Stromal cell of bone marrow (primary cell): ENCODE measurements at places on chromosomes 11 and 22.

DNA sequence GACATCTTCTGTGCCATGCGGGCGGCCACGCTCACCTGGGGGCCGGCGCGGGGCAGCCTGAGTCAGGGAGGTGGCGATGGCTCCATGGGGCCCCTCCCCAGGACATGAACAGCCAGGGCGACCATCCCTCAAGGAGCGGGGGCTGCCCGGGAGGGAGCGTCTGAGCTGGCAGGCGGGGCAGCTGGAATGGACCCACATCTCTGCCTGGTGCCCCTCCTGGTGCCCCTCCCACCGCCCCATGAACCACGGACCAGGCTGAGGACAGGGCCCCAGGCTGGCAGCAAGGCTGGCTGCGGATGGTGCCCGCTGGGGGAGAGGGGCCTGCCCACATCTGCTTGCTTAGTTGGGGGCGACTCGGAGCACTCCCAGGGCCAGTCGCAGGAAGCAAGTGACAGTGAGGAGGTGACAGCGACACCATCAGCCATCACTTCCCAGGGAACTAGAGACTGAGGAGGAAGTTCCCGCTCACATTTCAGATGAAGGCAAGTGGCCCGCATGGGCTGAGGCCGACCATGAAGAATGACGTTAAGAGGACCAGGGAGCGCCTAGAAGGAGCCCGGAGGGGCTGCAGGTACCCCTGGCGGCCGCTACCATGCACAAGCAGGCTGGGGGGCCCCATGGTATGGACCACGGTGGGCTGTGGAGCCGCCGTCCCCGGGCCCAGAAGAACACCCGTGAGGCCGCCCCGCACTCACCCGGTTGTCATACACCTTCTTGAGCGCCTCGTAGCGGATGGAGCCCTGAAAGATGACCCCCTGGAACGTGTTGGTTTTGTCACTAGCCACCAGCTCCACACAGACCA, 37.3 kb downstream of the KIAA0930 start:
- DNase-seq = no peak

DNA sequence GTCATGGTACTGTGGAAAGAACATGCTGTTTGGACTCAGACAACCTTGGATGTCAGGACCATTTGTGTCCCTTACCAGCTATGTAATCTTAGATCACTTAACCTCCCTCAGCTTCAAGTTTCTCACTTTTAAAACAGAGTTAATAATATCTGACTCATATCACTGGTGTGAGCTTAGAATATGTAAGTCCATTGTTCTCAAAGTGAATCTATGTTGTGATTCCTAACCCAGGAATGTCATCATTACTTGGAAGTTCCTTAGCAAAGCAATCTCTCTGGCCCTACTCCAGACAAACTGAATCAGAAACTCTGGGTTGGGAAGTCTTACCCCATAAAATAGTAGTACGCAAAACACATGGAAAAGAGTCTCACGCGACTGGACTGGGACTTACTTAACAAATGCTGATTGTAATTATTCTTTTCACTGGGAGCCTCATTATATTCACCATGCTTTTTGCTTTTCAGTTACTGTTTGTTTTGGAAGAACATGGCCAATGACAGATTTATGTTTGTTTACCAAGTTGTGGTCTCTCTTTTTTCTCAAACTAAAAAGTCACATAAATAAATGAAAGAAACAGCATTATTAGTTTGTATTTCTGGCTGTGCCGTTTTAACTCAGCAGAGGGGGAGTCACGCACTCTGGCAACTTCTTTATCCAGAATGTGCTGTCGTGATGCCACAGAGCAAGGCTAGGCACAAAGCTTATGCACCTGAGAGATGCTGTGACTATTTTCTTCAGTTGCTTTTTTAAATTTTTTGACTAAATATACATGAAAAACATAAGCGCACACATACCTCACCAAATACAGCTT, 217.7 kb upstream of the CTSC start:
- DNase-seq = peak; percentile 99

- DNase-seq = no peak
Observed at GRCh38 chr11:34425867-34426266, 12.9 kb upstream of the CAT start.

DNA sequence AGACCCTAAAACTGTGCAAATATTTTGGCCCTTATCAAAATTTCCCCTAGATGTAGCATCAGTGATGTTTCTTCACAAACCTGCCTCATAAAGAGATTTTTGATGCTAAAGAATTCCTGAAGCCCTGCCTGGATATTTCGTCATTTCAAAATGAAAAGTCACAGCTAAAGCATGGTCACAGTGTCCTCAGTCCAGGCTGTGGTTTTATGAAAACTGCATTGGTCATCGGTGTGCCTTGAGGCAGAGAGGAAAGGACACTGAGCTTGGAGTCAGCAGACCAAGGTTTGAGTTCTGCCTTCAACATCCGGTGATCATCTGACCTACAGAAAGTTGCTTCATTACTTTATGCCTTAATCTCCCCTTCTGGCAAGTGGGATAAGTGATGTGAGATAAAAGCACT, 34.8 kb upstream of the ALKBH3 start:
- no peak for DNase-seq

GRCh38 chr22:22103078-22103875, 120.7 kb upstream of the TOP3B start:
- DNase-seq = no peak

DNA sequence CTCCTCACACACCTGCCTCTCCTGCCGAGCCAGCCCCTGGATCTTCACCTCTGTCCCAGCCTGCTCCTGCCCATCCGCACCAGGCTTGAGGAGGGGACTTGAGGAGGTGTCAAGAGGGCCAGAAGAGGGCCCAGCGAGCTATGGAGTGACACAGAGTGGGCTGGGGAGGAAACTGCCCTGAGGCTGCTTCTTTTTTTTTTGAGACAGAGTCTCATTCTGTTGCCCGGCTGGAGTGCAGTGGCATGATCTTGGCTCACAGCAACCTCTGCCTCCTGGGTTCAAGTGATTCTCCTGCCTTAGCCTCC, 21.9 kb upstream of the CDON start:
- no peak for DNase-seq

- no peak for DNase-seq
Observed at GRCh38 chr22:31260474-31260856, 31.8 kb downstream of the PIK3IP1 start.

DNA sequence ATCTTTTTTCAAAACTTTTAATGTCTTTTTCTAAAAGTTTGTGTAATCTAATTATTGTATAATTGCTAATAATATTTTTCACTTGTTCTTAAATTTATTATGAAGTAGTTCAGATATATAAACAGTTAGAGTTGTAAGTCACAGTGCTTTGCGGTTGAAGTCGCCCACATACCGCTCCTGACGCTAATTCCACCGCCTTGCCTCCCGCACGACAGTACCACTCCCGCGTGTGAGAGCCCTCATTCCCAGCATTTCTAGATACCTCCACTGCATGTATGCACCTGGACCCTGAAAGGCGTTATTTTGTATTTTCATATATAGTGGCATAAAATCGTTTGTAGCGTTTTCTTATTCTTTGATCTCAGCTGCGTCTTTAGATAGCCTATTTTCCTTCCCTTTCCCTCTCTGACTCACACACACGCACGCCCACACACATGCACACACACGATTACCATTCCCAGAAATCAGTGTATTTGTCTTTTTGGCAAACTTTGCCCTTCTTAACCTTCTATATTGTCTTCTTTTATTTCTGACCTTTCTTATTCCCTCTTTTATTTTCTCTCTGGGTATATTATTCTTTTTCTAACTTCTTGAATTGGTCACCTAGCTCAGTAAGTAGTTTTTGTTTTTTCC, 56.4 kb upstream of the PITPNB start:
- no peak for DNase-seq

- no peak for DNase-seq
Observed at GRCh38 chr11:2383852-2384804, 7.0 kb downstream of the CD81 start.

DNA sequence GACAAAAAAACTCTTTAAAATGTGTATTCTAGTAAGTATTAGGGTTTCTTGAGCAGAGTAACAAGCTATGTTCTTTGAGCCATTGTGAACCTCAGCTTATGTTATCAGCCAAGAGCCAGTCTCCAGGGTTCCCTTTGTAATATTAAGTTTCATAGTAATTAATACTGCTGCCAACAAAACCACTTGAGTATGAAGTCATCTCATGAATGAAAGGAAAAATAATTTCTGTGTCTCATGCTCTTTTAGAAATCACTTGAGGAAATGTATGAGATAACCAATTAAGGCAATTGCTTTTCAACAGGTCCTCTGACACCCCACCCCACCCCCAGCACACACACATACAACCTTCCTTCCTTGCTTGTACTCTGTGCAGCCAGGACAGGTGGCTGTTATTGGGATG, 59.9 kb downstream of the BBOX1 start:
- DNase-seq = peak; percentile 59

- no peak for DNase-seq
Observed at GRCh38 chr22:23098230-23098705, 27.9 kb downstream of the GNAZ start.

GRCh38 chr11:111833524-111833923, 37.9 kb downstream of the ALG9 start:
- no peak for DNase-seq

DNA sequence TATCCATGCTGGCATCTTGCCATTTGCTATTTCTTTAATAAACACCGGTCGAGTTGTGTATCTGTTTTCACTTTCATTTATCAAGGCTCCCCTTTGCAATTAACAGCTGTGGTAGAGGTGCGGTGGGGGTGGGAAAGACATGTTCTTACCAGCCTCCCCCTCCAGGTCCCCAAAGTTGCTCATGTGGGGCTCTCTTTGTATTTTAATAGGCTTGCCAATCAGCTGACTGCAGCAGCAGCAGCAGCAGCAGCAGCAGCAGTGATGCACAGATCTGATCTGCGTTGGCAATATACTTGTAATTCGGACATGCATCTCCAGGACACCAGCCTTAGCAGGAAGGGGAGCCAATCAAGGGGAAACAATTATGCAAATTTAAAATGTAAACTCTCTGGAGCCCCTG, 40.3 kb upstream of the E2F8 start:
- DNase-seq = no peak

DNA sequence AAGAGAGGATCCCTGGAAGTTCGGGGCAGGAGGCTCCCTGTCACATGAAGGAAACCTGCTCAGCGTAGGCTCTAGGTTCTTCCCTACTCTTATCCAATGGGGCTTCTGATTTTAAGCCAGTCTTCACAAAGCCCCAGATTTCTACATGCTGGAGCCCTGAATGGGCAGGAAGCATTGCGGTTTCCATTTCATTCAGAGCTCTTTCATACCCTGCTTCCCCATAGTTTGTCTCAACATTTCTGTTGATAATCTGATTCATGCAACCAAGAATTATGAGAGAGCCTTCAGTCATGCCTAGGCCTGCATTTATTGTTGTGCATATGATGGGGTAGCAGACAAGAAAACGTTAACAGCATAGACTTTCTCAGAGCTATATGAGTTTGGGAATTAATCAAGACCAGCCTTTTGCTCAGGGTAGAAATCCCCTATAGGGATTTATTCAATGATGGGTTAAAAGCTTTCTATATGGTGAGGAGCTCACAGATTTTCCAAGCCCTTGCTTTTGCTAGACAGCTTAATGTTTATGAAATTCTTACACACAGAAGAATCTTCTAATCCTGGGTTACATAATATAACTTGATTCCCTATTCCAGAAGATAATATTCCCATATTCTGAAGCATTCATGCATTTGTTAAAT, 15.9 kb downstream of the OR51B4 start:
- DNase-seq = no peak

DNA sequence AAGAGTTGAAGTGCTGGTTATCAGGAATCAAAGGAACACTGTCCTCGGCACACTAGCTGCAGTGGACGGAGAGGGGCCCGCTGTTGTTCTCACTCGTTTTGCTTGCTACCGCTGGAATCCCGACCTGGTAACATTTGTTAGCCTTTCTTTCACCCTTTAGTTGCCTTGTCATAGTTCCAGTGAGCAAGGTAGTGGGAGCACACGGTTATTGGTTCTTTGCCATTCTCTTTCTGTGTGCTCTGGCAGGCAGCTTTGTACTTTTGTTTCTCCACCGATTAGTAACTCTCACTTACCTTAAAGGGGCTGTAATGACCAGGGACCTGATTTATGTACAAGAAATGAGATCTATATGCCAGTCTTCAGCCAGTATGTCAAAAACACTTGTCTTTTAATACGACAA, 1.8 kb downstream of the DEPDC7 start:
- DNase-seq = no peak

DNA sequence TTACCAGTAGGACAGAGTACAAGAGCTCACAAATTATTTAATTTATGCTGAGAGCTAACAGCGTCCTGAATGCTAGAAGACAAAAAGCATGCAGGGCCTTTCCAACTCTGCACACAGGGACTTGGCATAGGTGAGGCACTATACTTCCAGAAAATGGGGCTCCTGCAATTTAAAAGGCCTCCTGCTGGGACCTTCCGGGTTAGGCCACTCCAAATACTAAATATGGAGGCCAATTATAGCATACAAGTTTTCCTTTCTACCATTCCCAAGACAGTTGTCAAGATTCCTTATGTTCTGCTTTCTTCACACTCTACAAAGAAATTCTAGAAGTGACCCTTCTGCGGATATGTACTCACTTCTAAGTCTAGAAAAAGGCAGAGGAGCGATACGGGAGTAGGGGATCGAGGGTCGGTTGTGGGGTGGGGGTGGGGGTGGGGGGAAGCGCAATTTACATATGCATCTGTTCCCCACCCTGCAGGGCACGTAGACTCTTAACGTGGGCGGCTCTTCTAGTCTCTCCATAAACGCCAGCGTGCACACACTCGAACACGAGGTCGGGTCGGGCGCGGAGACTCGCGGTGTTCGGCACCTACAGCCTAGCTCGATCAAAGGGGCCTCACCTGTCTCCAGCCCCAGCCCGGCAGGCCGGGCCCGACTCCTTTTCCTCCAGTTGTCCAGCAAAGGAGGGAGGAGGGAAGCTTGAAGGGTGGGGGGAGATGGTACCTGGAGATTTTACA, 728 bp downstream of the DCUN1D5 start:
- no peak for DNase-seq

GRCh38 chr11:133841279-133842043, 3.9 kb downstream of the SPATA19 start:
- no peak for DNase-seq
